ENCODE measurements at places on chromosomes 5 and 9. TPM values are rescaled to one million over a fixed set of nuclear protein-coding genes. Genes with fewer than 3 reads are reported as not detected.

CMBL gene
- 21.6 TPM for total RNA-seq

CCL27 gene
- total RNA-seq: 0.47 TPM

HTR1A gene
- total RNA-seq: not detected

GNE gene
- 18.1 TPM for total RNA-seq

TMEM245 gene
- 36.1 TPM for total RNA-seq

C5orf58 gene
- not detected for total RNA-seq

ARHGAP26 gene
- 19.4 TPM for total RNA-seq

DAB2IP gene
- 7.7 TPM for total RNA-seq

FABP6 gene
- total RNA-seq: not detected

CNTNAP3B gene
- total RNA-seq: 25.9 TPM

HRH2 gene
- 0.53 TPM for total RNA-seq

GRM6 gene
- not detected for total RNA-seq

SLC6A18 gene
- not detected for total RNA-seq

ACTBL2 gene
- total RNA-seq: 0.23 TPM

PDZD2 gene
- total RNA-seq: 0.23 TPM

PCDHGA9 gene
- 1.7 TPM for total RNA-seq

STPG3 gene
- not detected for total RNA-seq

NR6A1 gene
- total RNA-seq: 0.45 TPM

CANX gene
- 626 TPM for total RNA-seq

SLC6A7 gene
- total RNA-seq: not detected

NUDT2 gene
- total RNA-seq: 27.5 TPM

KCNMB1 gene
- not detected for total RNA-seq

All from smooth muscle cell of the coronary artery (primary cell).